ENCODE measurements at places on chromosomes 2 and 18.

DNA sequence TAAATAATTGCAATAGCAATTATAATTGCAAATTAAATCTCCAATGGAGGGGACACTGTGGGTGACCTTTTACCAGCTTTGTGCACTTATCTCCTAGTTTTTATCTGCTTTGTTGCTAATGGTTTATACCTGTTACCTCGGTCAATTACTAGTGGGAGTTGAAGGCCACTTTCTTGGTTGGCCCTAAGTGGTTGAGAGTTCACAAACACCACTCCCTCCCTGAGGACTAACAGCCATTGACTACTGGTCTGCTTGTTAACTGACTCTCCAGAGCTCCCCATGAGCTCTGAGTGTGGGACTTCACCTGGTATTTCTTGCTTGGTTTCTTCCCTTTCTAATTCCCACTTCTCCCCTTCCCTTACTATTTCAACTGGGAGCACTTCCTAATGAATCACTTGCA lies 27.2 kb downstream of the SERPINE2 start:
- no peak for DNase-seq

- DNase-seq = no peak
These were observed 18.1 kb upstream of the CYP26B1 start for GRCh38 chr2:72165792-72166191.

DNA sequence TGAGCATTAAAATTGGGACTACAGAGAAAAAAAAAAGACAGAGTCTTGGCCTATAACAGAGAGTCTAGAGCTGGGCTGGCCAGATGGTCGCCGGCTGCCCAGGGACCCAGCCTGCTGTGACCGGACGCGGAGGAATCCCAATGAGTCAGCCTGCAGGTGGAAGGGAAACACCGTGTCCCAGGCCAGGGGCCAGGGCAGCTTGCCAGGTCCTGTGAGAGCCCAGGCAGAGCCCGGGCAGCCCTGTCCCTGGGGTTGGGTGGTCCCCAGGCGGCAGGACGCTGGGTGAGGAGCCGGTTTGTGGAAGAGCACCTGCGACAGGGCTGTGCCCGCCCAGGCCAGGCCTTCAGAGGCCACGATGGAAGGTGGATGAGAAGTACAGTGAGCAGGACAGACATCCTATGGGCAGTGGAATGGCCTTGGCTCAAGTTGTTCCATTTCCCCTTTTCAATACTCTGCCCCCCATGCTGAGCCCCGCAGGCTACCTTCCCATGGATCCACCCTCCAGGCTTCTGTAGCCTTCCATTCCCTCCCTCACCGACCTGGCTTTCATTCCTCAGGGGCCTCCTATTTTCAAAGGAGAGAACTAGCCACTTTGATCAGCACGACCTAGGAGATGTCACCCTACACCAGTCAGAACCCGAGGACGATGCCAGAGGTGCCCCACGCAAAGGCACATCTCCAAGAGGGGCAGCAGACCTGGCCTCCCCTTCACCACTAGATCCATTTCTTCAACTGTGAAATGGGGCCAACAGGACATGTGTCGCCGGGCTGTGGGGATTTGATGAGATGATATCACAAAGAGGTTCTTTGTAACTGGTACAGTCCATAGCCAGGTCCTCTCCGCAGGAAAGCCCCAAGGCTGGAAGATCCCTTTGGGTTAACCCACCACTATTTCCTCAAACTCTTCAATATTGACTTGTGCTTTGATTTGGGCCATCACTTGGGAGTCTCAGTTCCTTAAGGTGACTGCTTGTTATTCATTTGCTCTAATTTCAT lies 87.5 kb downstream of the POLR1A start:
- DNase-seq = no peak

GRCh38 chr18:48099481-48100164 lies 169.2 kb upstream of the SMAD2 start:
- no peak for DNase-seq

DNA sequence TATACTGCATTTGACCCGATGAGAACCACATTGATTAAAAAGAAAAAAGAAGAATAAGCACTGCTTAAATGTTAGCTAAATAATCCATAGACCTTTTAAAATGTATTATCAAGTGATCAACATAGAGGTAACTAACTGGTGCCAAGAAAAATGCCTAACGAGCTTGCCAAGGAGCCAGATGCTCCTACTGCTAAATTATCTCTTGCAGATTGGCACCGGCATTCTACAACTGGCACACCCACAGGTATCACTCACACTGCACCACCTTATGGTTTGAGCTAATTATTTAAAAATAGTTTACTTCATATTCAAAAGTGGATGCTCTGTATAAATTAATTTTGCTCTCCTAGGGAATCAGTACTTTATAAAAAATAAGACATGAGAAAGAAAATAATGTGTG lies 341.6 kb upstream of the CDH7 start:
- DNase-seq = no peak

DNA sequence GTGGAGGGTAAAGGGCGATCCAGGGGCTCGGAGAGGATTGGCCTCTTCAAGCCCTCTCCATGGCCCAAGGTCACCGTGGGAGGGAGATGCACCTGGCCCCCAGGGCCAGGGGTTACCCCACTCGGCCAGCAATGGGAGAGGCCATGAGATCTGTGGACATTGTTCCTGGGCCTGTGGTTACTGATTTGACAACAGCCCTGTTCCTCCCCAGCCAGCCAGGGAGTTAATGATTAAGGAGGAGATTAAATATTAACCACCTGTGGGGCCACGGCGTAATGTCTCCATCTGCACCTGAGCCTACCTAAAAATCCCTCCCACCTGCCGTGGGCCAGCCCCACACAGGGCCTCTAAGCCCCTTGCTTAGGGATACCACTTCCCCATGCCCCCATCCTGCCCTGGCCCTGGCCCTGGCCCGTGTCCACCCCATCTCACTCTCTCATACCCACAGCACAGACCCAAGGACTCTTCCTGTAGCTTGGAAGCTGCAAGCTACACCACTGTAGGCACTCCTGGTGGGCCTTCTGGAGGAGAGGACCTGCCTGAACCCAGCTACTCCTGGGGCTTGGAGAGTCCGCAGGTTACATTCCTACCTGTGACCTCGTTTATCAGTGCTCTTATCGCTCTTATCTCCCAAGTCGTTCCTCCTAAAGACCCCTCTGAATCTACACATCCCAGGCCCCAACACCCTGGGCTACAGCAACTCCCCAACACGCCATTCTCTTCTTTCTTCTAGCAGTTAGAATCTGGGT lies 32.1 kb downstream of the ZFP36L2 start:
- no peak for DNase-seq

DNA sequence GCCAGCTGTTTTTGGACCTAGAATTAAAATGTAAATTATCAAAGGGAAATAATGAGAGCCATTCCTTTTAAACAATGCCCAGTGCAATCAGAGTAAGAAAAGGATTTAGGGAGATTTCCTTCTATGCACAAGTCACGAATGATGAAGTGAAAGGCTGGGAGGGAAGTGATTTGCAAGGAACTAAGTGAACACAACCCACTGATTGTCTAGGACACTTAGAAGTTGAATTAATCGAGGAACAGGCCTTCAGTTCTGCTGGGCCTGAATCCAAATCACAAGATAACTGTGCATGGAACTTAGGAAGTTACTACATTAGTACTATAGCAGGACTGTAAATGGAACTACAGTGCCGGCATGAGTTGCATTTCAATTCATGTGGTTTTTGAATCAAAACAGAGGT lies 17.7 kb downstream of the MAP2 start:
- DNase-seq = no peak

DNA sequence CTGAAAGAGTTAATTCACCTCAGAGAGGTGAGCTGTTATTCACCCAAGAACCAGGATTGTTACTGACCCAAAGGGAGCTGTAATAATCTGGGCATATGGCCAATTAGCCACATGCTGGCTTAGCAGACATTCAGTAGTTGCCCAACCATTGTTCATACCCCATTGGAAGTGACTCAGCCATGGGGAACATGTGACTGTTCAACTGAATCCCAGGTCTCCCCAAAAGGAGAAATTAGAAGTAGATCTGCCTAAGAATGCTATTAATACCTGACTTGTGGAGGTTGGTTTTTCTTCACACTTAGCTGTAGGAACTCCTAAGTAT lies 272.6 kb upstream of the UBE2E3 start:
- DNase-seq = no peak

GRCh38 chr18:24068945-24069693 lies 54.6 kb downstream of the TTC39C start:
- no peak for DNase-seq

GRCh38 chr2:45771261-45771660 lies 119.8 kb downstream of the PRKCE start:
- no peak for DNase-seq

GRCh38 chr2:173134703-173135102 lies 59.1 kb downstream of the MAP3K20 start:
- DNase-seq = no peak

GRCh38 chr2:234812851-234813250 lies 139.0 kb upstream of the SH3BP4 start:
- no peak for DNase-seq

GRCh38 chr2:84474176-84474575 lies 15.1 kb upstream of the SUCLG1 start:
- no peak for DNase-seq

GRCh38 chr2:42368817-42369531 lies 8.0 kb upstream of the COX7A2L start:
- DNase-seq = no peak

DNA sequence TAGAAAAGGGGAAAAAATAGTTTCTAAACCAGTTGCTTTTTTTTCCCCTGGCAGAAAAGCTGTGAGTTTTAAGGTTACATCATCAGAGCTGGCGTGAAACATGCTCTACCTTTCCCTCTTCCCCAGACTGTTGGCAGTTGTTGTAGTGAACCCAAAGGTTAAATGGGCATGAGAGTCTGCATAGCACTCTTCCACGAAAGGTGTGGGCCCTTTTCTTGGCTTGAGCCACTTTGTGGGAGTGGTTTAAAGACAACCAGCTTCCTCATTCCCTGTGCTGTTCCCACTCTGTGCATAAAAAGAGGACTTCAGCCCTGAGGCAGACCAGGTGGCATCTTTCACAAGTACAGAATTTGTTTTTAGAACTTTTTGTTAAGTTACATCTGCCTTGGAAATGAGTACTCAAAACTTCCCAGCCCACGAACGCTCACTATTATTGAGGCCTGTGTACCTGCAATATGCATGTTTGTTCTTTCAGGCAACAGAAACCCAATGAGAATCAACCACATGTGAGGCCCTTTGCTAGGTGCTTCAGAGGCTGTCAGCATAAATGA lies 243.8 kb downstream of the BABAM2 start:
- no peak for DNase-seq

GRCh38 chr2:43078781-43079755 lies 147.3 kb downstream of the ZFP36L2 start:
- no peak for DNase-seq

GRCh38 chr18:77648411-77648810 lies 398.8 kb downstream of the GALR1 start:
- DNase-seq = no peak

DNA sequence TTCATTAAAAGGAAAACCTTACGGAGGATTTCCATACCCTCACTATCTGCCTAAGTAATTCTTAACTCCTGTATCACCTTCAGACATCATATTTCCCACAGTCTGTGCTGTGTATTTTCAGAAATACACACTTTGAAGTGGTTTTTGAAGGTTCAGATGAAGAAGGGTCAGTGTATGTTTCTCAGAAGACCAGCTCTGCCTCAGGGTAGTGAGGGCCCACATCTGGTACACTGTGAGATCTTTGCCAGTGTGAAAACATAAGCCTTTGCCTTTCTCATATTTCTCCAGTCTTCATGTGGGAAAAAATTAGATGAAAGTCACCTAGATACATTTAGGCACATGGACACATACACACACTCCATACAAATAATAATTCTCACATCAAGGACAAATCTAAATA lies 408.4 kb downstream of the RIT2 start:
- no peak for DNase-seq

GRCh38 chr2:213500881-213501280 lies 216.6 kb downstream of the SPAG16 start:
- no peak for DNase-seq

DNA sequence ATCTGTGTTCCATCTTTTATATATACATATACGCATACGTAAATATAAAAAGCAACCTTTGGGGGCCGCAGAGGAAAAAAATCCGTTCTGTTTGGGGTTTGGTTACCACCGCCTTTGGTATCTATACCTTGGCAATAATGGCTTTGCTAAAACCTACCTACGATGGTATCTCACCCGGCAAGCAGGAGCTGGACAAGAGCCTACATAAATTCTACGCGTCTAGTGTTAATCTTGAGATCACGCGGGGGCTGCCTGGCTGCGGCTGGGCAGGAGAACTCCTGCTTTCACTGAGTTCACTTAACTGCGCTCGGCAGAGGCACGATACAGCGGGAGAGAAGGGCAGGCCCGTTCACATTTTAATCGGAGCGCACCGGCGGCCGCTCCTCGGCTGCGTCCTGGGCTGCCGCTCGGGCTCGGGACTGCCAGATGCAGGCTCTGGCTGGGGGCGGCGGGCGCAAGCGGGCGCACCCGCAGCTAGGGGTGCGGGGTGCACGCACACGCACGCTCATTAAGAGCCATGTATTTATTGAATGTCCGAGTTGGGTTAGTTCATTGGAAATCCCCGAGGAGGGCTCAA lies 1.7 kb upstream of the POU3F3 start:
- no peak for DNase-seq
